Fibroblast of skin of right quadriceps (primary cell): ENCODE measurements at places on chromosomes 5 and 9.
A peak's percentile ranks its signal among the peaks of the same experiment; 100 is the strongest.

DNA sequence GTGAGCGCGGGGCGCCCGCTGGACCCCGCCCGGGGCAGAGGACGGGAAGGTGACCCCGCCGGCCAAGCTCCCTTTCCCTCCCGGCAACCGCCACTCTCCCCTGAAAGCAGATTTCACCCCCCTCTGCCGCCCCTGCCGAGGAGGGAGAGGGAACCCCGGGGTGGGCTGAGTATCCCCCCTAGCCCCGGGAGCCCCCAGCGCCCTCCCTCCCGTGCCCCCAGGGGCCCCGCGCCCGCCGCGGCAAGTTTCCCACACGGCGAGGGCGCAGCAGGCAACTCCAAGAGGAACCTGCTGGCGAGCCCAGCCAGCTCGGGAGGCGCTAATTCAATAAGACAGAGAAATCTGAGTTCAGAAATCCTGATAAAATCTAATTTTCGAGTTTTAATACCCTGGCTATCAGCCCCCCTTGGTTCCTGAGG, 1.6 kb downstream of the NTNG2 start:
- DNase-seq: no peak

GRCh38 chr5:132665574-132666080, 7.7 kb downstream of the IL13 start:
- no peak for DNase-seq

GRCh38 chr5:96258692-96259091, 174.4 kb downstream of the PCSK1 start:
- DNase-seq: no peak

GRCh38 chr5:79105868-79106267, 5.7 kb upstream of the BHMT start:
- DNase-seq: no peak

GRCh38 chr5:921456-922435, 29.1 kb downstream of the TRIP13 start:
- no peak for DNase-seq

DNA sequence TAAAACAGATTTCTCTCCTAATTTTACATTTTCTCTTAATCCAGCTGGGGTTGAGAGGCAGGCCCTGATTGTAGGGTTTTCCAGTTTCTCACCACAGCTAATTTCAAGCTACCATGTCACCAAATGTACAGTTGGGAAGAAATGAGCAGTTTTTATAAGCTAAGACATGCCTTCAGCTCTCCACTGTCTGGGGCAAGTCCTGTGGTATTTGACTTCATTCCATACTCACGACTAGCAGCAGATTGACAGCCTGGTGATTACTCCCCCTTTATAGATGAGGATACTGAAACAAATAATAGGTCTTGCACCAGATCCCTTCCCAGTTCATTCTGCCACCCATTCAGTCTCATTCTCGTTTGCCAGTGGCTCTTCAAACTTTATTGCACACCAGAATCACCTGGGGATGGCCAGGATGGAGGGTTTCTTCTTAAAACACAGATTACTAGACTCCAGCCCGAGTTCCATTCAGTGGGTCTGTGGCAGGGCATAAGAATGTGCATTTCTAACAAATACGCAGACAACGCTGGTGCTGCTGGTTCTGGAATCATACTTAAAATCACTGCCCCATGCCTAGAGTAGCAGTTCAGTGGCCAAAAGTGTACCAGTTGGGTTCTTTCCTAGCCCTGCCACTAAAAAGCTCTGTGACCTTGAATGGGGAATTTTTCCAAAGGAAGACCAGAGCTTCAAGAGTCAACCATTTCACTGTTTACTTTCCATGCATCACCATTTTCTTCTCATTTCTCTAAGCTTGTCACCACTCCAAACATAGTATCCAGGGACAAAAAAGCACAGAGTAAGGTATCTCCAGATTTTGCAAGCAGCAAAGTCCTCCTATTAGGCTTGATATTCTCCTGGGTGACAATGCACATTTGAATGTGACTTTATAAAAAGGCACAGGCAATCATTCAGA, 64.3 kb downstream of the CSNK1A1 start:
- DNase-seq: peak; percentile 86

GRCh38 chr9:80937645-80938044, 751.7 kb downstream of the TLE1 start:
- DNase-seq: peak; percentile 64

GRCh38 chr5:79850316-79850822, 140.7 kb downstream of the MTX3 start:
- peak; percentile 42 for DNase-seq

DNA sequence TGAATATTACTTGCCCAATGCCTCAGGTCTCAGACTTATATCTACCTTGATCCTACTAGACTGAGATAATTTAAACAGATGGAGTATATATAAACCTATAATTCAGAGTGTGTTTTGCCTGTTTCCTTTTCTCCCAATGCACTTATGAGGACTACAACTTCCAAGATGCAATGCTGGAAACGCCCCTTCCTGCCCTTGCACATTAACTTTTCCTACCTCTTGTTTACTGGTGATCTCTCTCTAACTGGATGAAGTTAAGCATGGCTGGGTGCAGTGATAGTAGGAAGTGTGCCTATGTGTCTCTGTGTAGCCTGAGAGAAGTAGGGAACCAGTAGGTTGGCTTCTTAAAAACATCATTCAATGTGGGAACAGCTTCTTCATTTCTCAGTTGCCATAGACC, 115.2 kb downstream of the SVEP1 start:
- DNase-seq: no peak

- DNase-seq: peak; percentile 66
Measured at GRCh38 chr5:148740966-148741742, 85.3 kb upstream of the ADRB2 start.

GRCh38 chr9:95433096-95433819, 83.5 kb downstream of the PTCH1 start:
- peak; percentile 9 for DNase-seq

GRCh38 chr5:132431632-132432031, 58.9 kb downstream of the IRF1 start:
- no peak for DNase-seq

DNA sequence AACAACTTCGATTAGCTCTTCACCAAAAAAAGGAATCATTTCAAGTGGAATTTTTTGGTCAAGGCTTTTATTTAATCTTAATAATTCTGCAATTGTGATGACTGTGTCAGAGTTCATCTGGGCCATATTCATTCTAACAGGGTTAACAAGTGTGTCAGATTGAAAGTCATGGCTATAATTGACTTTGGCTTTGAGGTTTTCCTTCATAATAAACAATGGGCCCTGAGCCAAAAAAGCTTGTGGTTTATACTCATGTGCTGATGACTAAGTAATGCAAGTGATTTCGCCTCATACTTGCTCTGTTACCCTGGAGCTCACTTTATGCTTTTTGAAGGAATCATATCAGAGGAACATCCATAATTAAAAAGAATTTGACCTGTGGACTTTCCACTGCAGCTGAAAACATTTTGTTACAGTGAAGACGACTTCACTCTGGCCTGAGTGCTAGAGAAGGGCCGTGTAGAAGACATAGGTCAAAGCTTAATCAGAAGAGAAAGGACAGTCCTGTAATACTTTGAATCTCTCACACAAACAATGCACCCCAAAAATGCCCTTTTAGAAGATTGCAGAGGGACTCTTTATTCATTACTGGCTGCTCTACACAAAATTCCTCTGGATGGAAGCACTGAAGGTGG, 101.7 kb downstream of the GDNF start:
- peak; percentile 95 for DNase-seq

DNA sequence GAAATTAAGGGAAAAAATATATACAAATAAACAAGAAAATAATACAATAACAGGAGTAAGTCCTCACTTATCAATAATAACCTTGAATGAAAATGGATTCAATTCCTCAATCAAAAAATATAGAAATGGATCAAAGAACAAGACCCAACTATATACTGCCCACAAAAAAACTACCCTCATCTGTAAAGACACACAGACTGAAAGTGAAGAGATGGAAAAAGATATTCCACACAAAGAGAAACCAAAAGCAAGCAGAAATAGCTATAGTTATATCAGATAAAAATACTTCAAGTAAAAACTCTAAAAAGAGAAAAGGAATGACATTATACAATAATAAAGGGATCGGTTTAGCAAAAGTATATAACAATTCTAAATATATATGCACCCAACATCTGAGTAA, 66.5 kb downstream of the KIAA0825 start:
- DNase-seq: no peak

DNA sequence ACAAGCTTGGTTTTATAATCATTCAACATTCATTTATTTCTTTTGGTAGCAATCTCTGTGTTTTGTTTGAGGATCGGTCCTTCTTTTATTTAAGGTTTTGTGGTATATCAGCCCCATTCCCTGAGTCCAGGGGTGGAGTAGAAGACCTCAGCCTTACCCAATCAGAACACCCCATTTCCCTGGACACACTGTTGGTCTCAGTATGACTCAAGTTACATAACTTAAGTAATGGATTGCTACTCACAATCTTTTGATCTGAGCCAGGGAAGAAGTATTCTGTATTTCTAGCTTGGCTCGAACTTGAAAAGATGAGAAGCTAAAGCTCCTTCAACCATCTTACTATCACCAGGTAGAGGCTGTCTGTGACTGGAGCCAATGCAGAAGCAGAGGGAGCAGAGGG, 175.2 kb upstream of the HAPLN1 start:
- DNase-seq: no peak
